ENCODE measurements at places on chromosomes 1 and 21.

DNA sequence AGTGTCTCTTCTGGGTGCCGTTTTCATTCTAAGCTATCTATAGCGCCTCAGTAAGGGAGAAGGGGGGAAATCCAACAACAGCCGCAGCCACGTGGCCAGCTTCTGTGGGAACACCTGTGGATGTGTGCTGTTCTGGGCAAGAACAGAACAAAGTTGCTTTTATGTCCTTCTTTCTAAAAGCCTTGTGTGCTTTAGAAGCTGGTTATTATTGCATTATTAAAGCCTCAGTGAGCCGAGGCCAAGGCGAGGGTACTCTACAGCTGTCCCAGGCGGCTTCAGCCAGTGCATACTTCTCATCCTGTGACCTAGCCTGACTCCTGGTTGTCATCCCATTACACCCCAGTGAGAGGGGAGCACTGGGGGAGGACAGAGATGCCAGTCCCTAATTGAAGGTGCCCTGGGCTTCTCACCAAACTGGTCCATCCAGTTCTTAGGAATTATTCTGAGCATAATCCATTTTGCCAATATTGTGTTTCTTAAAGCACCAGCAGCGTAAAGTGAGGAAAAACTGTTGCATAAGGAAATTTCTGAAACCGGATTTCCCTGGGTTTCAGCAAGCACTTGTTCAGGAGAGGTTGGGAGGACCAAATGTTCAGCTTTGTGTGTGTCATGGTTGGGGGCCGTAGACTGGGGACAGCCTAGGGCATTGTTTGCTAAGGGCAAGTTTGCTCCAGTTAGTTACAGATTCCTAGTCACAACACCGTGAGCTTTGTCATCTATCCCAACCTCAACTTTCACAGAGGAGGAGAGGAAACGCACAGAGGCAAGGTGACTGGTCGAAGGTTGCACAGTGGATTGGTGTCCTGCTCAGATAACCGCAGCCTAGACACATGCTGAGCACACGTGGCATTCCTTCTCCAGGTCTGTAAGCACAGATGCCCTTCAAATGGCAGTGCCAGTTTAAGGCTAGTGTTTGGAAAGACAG, 61.0 kb upstream of the ATP1A1 start:
- peak; percentile 58 for DNase-seq

GRCh38 chr1:229991104-229991513, 75.9 kb upstream of the GALNT2 start:
- DNase-seq, result no peak

DNA sequence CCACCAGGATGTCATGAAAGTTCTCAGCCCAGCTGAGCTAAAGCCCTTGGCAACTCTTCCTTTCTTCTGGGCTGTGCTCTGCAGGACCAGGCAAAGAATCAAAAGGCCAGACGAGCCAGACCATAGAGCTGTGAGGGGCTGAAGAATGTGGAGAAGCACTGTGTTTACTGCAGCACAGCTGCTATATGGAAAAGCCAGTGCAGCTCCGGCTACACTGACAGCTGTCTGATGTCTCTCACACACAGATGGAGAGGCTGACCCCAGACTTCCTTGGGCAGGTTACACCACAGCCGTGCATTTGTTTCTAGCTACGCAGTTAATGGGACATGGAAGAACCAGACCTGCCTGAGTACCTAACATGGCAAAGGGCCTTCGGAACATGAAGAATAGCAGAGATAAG, 40.3 kb downstream of the CD247 start:
- DNase-seq, result no peak

GRCh38 chr1:96887501-96887900, 165.9 kb downstream of the PTBP2 start:
- DNase-seq, result no peak

DNA sequence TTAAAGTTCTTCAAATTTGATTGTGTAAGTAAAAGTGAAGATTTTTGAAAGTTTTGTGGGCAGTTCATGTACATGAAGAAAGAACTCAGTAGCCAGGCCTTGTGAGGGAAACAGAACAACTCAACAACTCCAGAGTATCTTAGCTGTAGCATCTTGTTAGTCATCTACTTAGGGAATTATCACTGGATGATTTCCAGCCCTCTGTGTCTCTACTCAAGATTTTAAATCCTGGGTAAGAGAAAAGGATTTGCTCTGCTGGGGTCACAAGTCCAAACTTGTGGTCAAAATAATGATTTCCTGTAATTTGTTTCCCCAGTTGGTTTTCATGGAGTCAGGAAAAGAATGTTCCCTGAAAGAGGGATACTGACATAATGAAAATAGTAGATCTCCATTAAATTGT, 8.2 kb downstream of the OR10T2 start:
- no peak for DNase-seq

DNA sequence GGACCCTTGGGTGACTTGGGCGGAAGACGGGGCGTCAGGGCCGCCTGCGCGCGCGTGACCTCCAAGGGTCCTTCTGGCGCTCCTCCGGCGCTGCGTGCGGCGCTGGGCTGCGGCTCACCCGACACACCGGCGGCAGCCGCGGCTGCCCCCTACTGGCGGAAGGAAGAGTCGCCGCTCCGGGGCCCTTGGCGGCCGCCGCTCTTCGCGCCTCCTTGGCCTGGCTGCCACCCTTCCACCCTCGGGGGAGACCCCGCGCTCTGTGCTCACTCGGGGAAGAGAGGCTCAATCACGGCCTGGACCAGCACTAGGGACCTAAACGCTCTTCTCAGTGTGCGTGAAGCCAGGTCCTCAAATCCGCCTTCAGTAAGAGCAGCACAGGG, 89.7 kb downstream of the DMRTA2 start:
- no peak for DNase-seq

GRCh38 chr1:43977376-43978263, 1.4 kb upstream of the B4GALT2 start:
- no peak for DNase-seq

Measured in NCI-H1417 treated with DMSO at 0.1 percent for 48 hours (cell line).